Thoracic aorta (tissue), 2 donors: ENCODE measurements at places on chromosomes 13 and 19.

GRCh38 chr13:78309497-78310180 is 293.7 kb downstream of the POU4F1 start:
- DNase-seq: no peak

GRCh38 chr19:23394511-23394910 is 760 bp downstream of the ZNF91 start:
- no peak for DNase-seq

GRCh38 chr19:18700501-18701249 is 17.2 kb downstream of the CRTC1 start:
- DNase-seq: no peak

- DNase-seq: no peak
Observed at GRCh38 chr13:99307648-99308339, 595 bp upstream of the GPR183 start.

DNA sequence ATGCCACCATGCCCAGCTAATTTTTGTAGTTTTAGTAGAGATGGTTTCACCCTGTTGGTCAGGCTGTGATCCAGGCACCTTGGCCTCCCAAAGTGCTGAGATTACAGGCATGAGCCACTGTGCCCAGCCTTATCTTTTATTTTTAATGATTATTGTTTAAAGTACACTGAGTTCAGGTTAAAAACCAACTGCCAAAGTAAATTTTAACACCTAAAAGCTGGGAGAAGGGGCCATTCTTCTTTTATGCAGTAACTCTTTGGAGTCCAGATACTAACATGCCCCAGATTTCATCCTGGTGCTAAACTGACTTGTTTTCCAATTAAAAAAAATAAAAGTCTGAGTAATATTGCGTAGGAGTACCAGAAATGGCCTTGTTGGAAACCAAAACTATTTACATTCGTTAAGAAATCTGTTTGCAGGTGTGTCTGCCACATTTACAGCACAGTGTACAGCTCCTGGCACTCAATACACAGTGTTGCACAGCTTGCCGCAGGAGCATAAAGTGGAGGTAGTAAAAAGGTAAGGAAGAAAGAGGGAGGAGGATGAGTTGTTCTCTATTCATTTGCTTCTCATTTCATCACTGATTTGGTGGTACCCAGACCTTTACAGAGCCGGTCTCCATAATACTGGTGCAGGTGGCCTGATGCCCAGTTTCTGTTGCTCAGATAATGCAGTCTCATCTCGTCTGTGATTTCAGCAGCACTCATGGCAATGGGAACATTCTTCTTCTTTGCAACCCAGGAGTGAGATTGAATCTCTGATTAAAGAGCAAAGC is 108.9 kb downstream of the PCCA start:
- DNase-seq: no peak

GRCh38 chr13:76846363-76846762 is 39.8 kb downstream of the KCTD12 start:
- DNase-seq: no peak

DNA sequence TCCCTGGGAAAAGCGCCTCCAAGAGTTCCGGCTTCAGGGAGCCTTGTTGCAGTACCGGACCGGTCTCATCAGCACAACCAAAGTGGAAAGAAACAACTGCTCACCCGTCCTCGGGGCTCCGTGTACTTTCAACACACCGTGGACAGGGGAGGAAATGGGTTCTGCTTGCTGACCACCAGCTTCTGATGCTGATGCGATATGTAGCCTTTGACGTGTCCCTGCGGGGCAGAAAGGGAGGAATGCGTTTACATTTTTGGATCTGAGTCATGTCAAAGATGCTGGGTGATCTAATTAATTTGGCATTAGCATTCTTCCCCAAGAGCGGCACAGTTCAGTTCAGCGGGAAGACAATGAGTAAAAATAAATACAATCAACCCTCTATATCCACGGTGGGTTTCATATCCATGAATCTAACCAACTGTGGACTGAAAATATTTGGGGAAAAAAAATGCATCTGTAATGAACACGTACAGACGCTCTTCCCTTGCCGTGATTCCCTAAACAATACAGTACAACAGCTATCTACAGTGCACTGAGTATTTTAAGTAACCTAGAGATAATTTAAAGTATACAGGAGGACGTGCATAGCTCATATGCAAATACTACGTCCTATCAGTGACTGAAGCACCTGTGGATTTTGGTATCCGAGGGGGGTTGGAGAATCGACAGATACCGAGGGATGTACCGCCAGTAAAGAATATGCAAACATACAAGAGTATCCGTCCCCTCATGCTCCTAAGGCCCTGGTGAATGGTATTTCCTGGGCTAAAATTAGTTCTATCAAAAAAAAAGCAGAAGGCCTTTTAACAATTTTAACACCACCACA is 19.8 kb downstream of the PROZ start:
- DNase-seq: no peak

- DNase-seq: no peak
Observed at GRCh38 chr13:98893371-98893770, 84.5 kb downstream of the DOCK9 start.

- DNase-seq: no peak
Observed at GRCh38 chr13:84994582-84994981, 804.6 kb downstream of the SLITRK6 start.

DNA sequence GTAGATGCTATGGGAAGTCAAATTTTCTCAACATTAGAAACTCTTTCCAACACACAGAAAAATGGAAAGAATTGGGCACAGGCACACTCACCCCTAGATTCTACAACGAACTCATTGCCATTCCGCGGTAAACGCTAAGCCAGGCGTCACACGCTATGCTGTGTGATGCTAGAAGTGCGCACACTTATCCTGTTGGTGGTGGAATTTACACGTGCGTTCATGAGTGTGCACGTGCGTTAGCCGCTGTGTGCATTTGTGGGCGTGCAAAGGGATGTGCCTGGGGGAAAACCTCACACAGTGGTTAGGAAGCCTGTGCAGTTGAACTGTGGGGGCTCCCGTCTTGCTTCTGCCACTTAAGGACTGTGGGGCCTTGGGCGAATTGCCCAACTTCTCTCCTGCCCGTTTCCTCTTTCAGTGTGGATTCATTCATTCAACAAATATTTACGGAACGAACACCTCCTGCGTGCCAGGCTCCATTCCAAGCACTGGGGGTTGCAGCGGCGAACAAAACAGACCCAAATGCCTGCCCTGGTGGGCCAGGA is 7.7 kb downstream of the NFILZ start:
- DNase-seq: no peak
